ENCODE measurements at places on chromosomes 1 and 21.

DNA sequence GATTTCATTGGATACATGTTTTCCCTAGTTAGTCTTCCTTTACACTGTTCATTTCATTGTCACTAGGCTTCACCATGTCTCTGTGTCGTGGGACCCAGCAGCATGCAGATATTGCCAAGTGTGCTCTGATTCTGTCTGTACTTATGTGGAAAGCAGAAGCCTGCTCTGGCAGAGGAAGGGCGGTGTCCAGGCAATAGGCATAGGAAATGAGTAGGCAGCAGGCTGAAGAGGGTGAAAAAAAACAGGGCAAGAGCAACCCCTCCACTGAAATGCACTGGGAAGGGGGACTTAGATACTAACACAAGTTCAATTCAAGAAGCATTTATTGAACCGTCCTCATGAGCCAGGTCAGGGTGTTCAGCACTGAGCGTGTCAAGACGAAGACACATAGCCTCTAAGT, 85.2 kb upstream of the VAV3 start:
- no peak for DNase-seq

- no peak for DNase-seq
These were observed 2.8 kb upstream of the ECE1 start for GRCh38 chr1:21292984-21293536.

- DNase-seq = no peak
These were observed 1.2 kb downstream of the S100A14 start for GRCh38 chr1:153614906-153615305.

DNA sequence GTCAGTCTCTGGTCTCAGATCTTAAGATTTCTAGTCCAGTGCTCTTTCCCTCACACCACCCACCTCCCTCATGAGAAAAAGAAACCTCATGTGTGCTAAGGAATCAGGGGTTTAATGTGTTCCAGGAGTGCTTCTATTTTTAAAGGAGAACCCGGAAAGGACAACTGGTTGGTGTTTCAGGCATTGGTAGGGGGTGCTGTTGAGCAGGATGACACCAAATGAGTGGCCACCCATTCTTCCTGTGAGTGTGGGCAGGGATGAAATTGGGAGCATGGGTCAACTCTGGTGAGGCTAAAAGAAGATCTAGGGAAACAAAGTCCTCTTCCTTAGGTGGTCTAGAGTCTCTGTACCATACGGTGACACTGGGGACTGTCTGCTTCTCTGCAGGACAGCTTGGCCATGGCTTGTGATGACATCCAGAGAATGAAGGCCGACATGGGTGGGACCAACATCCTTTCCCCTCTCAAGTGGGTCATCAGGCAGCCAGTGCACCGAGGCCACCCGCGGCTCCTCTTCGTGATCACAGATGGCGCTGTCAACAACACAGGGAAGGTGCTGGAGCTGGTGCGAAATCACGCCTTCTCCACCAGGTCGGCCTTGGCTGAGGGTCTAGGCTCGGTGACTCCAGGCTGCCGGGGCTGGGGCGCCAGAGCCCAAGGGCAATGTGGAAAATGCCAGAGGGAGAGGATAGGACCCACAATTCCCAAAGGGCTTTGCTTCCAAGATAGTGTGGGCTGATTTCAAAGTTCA, 39.3 kb downstream of the VWA5B1 start:
- no peak for DNase-seq

DNA sequence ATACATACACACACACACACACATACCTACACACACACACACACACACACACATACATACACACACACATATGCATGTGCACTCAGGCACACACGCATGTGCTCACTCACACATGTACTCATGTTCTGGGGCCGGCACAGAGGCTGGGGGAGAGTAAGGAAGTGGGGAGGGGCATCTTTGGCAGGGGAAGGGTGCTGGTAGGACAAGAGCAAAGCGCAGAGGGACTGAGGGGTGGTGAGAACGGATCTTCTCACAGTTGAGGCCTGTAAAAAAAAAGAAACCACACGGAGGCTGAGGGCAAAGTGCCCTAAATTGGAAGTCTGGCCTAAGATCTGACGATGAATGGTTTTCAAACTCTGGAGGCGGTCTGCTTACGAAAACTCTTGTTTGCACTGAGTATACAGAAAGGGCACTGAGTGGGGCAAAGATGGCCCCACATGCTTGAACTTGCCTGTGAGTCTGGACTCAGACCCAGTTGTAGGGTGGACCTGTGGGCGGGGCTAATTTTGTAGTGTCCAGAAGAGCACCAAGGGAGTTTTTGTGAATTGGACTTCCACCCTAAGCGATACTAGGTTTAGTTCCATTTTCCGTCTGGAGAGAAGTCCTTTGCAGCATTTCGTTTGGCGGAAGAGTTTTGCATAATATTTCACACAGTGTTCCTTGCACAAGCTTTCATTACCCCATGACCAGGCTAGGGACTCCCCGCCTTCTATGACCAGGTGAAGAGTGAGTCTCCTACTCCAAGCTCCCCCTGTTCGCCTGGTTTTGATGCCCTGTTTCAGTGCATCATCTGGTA, 79.3 kb upstream of the LYST start:
- no peak for DNase-seq

- DNase-seq = no peak
These were observed 33.1 kb upstream of the DIP2A start for GRCh38 chr21:46425571-46425970.

DNA sequence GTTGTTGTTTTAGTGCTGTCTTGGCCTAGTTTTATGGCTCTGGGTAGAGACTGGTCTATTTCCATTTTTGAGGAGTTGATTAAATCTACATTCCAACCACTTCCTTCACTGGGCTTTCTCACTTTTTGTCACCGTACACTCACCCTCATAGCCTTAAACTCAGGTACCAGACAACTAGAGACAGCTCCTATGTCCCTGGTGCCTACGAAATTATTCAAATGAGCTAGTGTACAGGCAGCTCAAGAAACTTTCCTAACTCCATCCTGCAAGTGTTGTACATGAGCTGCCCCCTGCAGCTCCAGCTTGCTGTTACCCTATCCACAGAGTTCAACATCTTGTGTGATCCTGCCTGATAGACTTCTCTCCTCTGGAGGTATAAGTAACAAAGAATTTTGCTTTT, 704.8 kb upstream of the RGS18 start:
- DNase-seq = no peak

- no peak for DNase-seq
These were observed 28.4 kb upstream of the NFIA start for GRCh38 chr1:61053712-61054600.

- no peak for DNase-seq
These were observed 107.4 kb upstream of the ESRRG start for GRCh38 chr1:216830424-216831210.

GRCh38 chr1:95201905-95202304, 32.1 kb upstream of the RWDD3 start:
- DNase-seq = no peak

GRCh38 chr1:46525253-46525983, 26.0 kb downstream of the KNCN start:
- DNase-seq = no peak

- DNase-seq = peak; percentile 91
These were observed 10.2 kb upstream of the IFI16 start for GRCh38 chr1:158999316-159000069.

GRCh38 chr1:215517441-215517891, 49.6 kb upstream of the KCTD3 start:
- peak; percentile 27 for DNase-seq

GRCh38 chr21:46641656-46642055, 6.2 kb downstream of the PRMT2 start:
- no peak for DNase-seq

GRCh38 chr1:183218027-183218618, 32.1 kb downstream of the LAMC2 start:
- peak; percentile 79 for DNase-seq

GRCh38 chr1:68347415-68347814, 102.3 kb downstream of the RPE65 start:
- DNase-seq = no peak

GRCh38 chr1:154867841-154868605, 2.1 kb downstream of the KCNN3 start:
- peak; percentile 21 for DNase-seq

- no peak for DNase-seq
These were observed 1.8 kb downstream of the PLEKHO1 start for GRCh38 chr1:150151291-150152181.

- no peak for DNase-seq
These were observed 28.8 kb downstream of the TTLL7 start for GRCh38 chr1:83970114-83970513.

DNA sequence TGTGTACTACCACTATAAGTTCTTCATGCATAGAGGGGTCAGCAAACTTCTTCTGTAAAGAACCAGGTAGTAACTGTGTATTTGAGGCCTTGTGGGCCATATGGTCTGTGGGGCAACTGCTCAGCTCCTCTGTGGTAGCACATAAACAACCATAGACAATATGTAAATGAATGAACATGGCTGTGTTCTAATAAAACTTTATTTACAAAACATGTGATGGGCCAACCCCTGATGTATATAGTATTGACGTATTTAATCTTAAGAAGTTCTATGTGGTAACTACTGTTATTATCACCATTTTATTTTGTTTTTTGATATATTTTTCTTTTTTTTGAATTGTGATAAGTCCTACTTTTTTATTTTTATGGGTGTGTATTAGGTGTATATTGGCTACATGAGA, 15.4 kb downstream of the TRAF5 start:
- DNase-seq = no peak

GRCh38 chr1:248816042-248816851, 9.5 kb downstream of the SH3BP5L start:
- DNase-seq = no peak

GRCh38 chr1:9590201-9590600, 1.5 kb downstream of the TMEM201 start:
- no peak for DNase-seq

GRCh38 chr1:62438163-62438562, 1.3 kb downstream of the USP1 start:
- DNase-seq = peak; percentile 22

DNA sequence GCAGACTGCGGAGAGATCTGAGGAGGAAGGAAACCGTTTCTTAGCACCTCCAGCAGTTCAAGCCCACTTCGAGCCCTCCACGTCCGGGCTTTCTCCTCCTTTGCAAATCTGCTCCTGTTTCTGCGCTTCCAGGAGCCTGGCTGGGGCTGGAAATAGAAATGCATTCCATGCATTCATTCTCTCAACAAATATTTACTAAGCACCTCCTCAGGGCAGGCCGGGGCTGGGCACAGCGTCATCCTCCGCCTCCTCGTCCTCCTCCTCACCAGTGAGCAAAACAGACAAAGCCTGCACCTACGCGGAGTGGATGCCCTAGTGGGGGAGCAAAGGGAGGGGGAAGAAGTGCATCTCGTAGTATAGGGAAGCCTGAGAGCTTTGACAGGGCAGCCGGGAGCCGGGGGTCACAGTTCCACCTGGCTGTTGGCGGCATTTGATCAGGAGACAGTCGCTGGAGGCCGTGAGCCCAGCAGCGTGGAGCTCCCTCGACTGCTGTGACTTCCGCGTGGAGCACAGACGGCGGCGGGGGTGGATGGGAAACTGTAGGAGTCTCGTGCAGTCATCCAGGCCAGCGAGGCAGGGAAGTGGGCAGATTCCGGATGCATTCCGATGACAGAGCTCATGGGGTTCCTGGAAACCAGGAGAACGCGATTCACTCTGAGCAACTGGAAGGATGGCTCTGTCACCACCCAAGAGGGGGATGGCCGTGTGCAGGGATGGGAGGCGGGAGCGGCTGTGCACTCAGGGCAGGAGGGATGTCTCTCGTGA, 93.5 kb downstream of the SIK1 start:
- DNase-seq = no peak

DNA sequence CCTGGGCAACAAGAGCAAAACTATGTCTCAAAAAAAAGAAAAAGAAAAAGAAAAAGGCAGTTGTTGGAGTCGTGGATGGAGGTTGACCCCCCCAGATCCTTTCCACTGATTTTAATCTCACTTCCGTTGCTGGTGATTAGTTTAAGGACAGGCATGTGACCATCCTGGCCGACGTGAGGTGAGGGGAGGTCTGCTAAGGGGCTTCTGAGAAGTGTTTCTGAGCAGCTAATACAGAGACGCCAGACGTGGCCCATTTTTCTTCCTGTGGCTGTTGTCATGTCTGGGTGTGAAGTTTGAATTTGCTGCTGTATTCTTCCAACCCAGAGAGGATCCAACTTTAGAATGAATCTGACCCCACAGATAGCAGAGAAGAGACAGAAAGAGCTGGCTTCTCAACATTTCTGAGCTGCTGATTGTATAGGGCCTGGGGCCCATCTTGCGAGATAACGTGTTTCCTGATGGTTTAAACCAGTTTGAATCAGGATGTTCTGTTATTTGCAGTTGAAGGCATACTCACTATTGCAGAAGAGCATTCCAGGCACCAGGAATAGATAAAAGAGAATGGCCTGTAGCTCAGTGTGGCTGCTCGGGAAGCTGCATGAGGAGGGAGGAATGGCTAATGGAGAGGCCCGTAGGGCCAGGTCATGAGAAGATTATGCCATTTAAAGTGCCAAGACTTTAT, 22.8 kb upstream of the SSBP3 start:
- DNase-seq = no peak
